Eye (tissue), 1 donor: ENCODE measurements at places on chromosomes 7 and 10.

GRCh38 chr10:124043310-124044142, 49.9 kb downstream of the CHST15 start:
- DNase-seq: no peak

GRCh38 chr7:106052681-106053080, 59.4 kb downstream of the SYPL1 start:
- no peak for DNase-seq

DNA sequence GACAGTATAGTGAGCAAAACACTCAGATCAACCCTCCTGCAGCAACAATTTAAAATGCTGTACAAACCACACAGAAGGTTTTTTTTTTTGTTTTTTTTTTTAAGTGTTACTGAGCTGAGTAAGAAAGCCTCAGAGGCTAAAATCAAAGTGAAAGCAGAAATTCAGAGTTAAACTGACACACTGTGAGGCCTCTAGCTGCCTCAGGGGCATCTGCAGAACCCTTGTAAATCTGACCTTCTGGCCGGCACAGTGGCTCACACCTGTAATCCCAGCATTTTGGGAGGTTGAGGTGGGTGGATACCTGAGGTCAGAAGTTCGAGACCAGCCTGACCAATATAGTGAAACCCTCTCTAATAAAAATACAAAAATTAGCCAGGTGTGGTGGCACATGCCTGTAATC, 7.4 kb upstream of the GNA12 start:
- no peak for DNase-seq

DNA sequence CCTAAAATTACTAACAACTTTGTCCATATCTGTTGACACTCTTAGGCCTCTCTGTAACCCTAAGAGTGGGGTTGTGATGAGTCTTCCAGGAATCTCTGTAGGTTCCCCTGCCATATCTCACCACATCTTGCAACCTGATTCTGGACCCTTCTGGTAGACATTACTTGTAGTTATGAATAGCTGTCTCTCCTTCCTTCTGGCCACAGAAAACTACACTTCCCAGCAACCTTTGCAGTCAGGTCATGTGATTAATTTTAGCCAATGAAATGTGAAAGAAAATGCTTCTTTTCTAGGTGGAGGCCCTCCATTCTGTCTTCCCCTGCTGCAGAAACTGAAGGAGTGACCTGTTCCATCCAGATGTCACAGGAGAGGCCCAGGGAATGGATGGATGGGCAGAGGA, 147.6 kb upstream of the AOAH start:
- DNase-seq: no peak

DNA sequence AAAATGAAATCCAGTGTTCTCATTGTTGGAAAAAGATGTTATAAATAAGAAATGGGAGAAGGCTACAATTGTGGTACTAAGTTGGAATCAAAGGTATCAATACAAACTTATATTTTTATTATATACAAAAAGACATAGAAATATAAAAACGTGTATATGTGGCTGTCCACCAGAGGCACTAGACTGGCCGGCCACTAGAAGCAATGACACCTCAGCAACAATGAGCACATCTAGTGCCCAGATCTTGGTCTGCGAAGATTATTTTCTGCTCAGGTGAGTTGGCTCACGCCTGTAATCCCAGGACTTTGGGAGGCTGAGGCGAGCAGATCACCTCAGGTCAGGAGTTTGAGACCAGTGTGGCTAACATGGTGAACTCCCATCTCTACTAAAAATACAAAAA, 21.6 kb downstream of the IDE start:
- no peak for DNase-seq

GRCh38 chr10:88154596-88155250, 291.3 kb downstream of the PTEN start:
- no peak for DNase-seq

GRCh38 chr7:22765609-22766008, 38.6 kb downstream of the IL6 start:
- DNase-seq: no peak

DNA sequence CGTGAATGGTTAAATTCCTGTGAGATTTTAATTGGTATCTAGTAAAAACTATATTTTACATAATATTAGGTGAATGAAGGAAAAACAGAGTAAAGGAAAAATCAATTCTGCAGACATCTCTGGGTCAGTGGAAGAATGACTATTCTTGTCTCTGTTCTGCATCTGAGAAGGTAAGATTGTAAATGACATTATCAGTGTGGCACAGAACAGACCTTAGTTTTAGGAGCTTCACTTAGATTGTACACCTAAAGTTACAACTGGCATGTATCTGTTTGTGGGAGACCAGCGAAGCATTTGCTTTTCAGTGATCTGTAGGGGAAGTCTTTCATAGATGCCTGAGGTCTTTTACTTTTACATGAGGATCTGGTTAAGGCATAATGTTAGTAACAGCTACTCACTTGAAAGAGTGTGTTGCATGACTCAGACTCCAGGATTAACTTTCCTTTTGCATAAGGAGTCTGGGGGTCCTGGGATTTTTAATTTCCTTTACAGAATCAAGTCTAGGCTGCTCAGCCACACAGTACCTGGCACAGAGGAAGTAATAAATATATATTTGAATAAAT, 56.2 kb downstream of the JMJD1C start:
- DNase-seq: peak; percentile 19

- DNase-seq: no peak
These were observed 253.3 kb downstream of the FRMD4A start for GRCh38 chr10:14077430-14077829.

DNA sequence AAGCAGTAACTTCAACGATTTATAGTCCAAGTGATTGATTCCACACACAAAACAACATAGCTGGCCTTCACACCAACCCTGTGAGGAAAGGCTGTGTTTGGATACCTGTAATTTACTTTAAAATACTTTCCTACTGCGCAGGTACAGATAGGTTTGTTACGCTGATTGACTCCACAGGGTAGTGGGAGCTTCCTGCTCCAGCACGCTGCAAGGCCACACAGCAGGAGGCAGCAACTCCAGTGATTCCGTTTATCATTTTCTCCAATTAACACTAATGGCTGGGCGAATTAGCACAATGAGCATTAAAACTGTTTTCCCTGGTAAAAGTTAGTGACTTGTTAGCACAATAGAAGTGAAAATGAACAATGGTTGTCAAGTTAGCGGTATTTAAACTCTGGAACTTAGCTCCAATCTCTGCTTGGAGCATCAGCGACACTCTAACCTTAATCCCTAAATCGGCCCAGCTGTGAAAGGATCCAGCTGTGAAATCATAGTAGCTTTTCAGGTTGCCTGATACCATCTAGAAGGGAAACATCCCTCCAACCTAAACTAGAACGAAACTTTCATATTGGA, 959 bp downstream of the DCLRE1C start:
- DNase-seq: peak; percentile 48

DNA sequence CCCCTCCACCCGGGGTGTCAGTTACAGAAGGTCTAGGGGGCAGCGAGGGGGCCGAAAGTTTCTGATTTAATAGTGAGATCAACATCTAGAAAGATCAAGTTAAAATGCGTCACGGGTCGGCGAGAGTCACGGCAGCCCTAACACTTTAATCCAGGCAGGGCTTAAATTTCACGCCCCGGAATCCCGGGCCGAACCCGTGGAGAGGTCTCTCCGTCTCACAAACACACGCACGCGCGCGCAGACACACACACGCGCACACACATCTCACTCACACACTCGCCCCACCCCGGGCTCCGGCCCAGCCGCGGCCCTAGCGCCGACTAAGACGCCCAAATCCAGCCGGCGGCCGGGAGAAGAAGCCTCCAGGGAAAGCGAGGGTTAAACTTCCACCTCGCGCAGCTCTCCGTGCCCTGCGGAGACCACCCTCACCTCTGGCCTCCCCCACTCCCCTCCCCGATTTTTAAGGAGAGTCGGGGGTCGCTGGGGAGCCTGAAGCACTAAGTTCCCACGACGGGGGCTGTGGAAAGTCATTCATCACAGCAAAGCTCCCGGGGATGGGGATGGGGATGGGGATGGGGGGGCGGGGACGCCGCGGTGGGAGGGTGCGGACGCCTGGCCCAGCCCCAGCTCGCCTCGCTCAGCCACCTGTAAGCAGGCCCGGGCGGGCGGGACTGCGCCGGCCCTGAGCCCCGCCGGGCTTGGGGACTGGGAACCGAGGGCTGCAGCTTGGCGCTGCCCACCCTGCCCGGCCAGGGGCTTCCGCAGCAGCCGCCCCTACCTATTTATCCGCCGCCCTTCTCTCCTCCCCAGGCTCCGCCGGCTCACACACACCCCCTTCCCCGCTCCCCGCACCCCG, 1.6 kb downstream of the PDGFA start:
- peak; percentile 72 for DNase-seq

DNA sequence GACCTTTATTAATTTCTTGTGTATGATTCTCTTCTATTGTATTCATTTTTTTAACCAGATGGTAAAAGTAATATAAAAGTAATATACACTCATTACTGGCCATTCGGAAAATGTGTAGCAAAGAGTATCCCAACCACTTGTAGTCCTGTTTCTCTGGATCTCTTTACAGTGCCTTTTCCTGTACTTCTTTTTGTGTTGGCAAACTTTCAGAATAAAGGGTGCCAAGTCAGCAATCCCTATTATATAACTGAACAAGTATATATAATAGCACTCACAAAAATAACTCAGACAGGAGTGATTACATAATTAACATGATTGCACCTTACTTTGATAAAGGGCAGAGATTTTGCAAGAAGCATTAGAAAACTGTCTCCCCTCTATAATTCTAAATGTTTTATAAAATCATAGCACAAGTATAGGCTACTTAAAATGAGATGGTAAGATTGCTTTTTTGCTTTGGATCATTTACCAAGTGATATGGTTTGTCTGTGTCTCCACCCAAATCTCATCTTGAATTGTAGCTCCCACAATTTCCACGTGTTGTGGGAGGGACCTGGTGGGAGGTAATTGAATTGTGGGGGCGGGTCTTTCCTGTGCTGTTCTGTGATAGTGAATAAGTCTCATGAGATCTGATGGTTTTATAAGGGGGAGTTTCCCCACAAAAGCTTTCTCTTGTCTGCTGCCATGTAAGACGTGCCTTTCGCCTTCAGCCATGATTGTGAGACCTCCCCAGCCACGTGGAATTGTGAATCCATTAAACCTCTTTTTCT, 41.5 kb upstream of the EPC1 start:
- DNase-seq: no peak

GRCh38 chr10:79608505-79609375, 2.0 kb upstream of the SFTPA1 start:
- DNase-seq: peak; percentile 33

GRCh38 chr7:28759475-28759971, 198.6 kb downstream of the TRIL start:
- DNase-seq: peak; percentile 74

GRCh38 chr10:92112462-92112861, 178.4 kb downstream of the CPEB3 start:
- no peak for DNase-seq

DNA sequence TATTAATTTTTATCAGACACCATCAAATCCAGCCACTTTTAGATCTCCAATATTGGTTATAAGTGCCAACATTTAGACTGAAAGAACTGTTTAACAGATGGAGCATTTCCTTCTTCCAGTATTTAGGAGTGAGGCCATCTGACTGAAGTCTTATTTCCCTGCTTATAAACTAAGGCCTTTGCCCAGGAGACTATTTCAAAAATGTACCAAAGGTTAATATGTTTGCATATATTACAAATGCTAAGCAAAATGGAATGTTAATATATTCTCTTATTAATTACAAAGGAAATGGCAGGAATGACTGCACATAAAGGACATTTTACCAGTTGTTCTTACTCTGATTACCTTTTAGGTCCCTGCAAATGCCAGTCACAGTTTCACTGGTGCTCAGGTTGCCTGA, 238.9 kb upstream of the PLXNA4 start:
- no peak for DNase-seq

- DNase-seq: no peak
These were observed 181.0 kb downstream of the PRPF18 start for GRCh38 chr10:13767676-13768178.

- DNase-seq: no peak
These were observed 106.3 kb downstream of the ANK3 start for GRCh38 chr10:60283397-60283796.

DNA sequence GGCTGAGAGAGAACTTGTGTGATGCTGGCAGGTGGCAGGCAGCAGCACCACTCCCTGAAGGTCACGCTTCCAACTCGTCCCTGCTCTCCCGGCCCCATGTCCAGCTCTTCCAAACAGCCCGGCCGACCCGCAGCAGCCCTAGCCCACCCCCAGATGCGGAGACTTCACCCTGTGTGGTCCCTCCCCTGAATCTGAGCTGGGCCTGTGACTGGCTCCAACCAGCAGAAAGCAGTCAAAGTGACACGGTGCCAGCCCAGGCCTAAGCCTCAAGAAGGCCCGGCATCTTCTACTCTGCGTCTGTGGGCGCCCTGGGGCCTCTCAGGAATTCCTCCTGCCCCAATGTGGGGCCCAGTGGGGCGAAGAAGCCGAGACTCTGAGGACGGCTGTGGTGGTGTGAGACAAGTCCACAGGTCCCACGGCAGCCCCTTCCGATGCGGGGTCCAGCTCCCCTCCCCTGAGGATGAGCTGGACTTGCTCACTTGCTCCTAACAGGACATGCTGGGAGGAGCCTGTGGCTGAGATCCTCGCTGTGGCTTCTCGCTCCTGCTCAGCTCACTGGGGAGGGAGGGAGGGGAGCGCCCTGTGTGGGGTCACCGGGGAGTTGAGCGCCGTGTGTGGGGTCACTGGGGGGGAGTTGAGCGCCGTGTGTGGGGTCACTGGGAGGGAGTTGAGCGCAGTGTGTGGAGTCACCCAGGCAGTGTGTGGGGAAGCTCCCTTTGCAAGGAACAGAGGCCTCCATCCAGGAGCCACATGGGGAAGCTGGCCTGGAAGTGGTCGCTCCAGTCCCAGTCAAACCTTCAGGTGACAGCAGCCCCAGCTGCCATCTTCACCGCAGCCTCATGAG, 9.5 kb downstream of the STK32C start:
- DNase-seq: peak; percentile 84

DNA sequence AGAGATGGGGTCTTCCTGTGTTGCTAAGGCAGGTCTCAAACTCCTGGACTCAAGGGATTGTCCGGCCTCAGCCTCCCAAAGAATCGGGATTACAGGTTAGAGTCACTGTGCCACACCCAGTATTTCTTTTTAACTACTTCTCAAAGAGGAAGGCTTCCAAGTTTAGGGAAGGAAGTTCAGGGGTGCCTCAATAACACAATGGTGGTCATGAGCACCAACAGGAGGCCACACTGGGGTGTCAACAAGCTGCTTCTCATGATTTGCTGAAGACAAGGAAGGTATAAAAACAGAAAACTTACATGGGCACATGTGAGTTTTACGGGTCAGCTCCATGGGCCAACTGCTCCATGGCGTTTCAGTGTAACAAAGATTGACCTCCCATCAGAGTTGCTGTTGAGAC, 160.5 kb downstream of the TNS3 start:
- DNase-seq: no peak
